ENCODE measurements at places on chromosomes 3 and 15.

- DNase-seq = no peak
Measured at GRCh38 chr3:102529452-102529851, 94.6 kb downstream of the ZPLD1 start.

DNA sequence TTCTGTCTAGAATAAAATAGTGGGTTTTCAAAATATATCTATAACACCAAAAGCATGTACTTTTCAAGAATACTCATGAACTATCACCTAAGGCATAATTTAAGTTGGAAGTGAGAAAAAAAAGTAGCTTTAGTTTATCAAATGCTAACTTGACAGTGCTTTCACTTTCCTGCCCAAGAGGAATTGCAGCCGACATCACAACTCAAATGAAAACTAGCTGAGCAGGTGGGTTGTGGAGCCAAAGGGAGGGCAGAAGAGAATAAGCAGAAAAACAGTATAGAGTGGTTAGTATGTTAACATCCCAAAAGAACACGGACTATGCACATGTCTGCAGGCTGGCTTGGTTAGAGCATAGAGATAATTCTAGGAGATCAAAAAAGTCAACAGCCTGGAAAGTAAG is 120.9 kb downstream of the NEDD4 start:
- DNase-seq = no peak

DNA sequence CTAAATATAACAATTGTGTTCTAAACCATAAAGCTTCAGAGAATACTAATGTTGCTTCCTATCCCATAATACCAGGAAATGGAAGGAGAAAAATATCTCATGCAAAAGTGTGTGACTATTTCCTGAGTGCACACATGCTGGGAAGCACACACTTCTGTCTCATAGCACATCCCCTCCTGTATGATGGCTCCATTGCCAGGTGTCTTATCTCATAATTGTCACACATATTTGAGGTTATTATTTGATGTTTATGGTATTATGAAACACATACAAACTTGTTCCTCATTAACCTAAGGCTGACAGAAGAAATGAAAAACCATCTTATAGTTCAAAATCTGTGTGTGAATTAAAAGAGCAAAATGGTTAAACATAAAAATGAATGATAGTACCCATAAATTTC is 65.4 kb downstream of the SERP1 start:
- no peak for DNase-seq

DNA sequence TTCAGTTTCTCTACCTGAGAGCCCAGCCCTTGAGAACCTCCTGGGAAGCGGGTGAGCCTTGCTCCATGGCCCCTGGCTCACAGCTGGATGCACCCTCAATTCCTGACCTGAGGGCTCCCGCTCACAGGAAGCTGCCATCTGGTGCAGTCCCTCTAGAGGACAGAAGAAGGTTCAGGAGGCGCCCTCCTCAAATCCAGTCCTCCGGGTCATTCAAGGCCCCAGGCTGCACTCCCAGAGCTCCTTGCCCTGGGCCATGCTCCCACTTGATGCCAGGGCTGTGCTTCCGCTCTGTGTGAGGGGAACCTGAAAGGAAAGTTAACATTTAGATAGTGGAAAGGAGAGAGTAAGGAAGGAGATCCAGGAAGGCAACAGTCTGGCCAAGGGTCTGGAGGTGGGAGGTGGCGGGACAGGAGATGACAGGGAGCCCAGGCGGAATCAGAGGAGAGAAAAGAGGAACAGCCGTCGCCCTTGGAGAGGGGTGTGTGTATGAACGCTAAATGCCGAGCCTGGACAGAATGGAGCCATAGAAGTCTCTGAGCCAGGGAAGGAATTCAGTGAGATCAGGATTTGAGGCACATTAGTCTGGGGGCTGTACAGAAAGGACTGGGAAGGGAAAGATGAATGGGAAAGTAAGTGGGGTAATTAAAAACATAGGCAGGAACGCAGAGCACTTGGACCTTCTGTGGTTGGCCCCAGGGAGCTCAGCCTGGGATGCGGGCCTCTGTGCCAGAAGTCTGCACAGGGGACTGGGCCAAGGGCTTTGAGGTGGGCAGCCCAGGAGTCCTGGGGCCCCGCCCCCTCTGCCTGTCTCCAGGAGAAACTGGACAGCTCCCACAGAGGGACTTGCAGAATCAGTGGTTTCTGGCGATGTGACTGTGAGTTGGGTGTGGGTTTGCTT is 26.1 kb downstream of the TBC1D21 start:
- DNase-seq = no peak

DNA sequence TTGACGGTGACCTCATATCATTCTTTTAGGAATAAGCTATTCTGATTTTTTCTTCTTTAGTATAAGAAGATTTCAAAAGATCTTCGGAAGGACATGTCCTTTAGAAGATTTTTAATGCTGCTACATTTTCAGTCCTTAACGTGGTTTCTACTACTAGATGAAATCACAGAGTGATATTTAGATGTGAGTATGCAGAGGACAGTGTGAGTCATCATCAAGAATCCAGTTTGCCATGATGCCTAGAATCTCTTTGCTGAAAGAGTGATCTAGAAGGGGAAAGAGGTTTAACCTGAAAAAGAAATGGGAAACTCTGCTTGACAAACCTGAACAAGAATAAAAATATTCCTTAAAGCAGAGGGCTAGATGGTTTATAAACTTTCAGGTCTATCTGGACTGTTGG is 43.2 kb downstream of the SLC7A14 start:
- DNase-seq = no peak

DNA sequence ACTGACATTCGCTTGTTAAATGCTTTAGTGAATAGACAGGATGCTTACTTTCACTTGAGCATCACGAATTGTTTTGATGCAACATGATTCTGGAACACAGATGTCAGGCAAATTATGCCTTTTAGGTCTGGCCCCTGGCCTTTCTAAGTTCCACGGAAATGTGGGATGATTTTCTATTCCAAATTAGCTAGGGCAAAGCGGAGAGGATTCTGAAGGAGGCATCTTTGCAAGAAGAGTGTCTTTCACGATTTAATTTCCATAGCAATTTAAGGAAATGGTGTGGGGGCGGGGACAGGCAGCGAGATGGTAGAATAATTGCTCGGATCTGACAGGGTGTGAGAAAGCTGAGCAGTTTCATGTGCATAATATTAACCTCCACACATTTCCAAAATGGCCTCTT is 238.5 kb upstream of the KCNMB2 start:
- DNase-seq = no peak

- DNase-seq = no peak
Measured at GRCh38 chr3:16789344-16790120, 95.2 kb upstream of the PLCL2 start.

DNA sequence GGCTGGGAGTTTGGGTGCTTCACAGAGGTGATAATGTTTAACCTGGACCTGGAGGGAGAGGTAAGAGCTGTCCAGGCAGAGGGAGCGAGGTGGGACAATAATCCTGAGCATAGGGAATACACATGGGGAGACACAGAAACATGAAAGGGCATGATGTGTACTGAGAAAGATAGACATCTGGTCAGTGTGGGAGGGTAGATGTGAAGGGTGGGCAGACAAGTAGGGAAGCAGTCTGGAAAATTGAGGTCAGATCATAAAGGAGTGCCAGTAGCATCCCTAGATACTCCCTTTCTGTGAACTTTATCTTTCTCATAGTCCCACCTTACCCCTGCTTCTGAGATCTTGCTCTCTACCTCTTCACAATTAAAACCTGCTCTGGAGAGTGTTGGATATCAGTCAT is 12.0 kb upstream of the GLCE start:
- DNase-seq = no peak

DNA sequence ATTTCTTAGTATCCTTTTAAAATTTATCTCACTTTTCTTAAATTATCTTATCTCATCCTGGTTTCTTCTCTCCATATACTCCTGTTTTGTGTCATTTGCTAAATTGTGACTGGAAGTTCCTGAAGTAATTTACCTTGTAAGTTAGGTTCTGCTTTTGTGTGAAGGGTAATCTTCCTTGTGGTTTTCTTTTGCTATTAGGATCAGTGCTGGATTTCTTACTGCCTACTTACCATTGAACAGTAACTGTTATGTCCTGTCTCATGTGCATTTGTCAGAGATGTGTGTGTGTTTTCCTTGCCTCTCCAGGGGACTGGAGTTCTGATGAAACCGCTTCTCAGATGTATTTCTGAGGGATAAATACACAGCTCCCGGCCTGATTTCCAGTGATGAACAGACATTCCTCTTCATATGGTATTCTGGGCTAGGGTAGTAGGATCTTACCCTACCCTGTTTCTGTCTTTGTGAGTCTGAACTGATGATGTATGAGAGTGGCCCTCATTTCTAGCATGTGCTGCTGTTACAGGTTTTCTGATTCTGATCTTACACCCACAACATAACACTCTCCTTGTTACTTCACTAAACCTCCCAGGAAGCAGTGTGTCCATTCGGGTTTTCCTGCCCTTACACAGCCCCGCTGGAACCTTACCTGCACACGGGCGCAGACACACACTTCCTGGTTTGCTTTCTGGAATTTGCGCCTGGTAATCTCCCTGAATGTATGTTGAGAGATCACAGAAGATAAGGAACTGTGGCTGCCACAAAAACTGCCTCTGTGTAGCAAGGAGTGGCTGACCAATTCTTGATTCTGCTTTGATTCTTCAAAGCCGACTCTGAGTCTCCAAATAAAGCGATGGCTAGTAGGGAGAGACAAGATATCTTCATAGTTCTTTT is 14.7 kb downstream of the PAK2 start:
- no peak for DNase-seq

DNA sequence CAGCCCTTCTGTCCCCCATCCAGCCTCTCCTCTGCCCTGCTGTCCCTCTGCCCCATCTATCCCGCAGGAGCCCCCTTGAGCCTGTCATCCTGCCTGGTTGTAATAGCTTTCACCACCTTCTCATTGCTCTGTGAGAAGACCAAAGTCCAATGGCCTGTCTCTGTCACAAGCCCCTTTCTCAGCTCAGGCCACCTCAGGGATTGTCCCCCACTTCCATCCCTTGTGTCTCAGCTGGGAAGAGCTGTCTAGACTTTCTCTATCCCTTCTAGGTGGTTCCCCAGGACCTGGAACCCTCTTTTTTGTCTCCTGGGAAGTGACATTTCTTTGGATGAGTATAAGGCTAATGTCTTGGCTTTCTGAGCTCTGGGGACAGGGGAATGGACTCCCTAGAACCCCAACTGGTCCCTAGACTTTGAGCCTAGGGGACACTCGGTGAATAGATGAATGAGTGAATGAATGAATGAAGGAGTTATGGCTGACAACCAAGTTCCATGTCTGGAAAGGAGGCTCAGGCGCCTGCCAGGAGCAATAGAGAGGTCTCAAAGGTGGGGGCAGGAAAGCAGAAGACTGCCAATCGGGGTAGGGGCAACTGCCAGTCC is 849 bp upstream of the PRKCD start:
- DNase-seq = no peak

DNA sequence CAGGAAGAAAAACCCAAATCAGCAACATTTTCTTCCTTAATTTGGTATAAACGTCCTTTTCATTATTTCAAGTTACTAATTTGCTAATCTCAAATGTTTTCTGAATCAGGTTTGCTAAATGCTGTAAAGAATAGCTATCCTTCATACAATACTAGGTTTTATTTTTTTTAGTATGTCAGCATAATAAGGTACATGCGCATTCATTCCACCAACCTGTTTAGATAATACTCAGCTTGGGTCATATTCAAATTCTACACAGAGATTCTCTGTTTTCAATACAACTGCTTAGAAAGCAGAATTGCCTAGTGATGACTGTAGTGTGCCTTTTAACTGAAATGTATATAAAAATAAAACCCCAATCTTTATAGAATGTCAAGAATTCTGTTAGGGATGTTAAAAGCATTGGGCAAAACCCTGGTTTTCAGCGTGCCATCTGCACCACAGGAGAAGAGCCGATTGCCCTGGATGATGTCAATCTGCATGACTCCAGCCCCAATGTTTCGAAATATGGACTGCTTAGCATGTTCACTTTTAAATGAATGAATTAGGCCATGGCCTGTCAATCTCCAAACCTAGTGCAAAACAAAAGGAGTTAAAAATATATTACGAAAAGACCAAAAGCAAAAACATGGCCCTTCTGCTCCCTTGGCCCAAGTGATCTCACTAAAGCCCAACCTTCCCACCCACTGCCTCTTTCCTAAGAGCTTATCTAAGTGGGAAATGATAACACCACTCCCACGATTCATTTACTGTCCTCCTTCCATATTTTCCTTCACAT is 107.4 kb downstream of the GLDN start:
- no peak for DNase-seq

DNA sequence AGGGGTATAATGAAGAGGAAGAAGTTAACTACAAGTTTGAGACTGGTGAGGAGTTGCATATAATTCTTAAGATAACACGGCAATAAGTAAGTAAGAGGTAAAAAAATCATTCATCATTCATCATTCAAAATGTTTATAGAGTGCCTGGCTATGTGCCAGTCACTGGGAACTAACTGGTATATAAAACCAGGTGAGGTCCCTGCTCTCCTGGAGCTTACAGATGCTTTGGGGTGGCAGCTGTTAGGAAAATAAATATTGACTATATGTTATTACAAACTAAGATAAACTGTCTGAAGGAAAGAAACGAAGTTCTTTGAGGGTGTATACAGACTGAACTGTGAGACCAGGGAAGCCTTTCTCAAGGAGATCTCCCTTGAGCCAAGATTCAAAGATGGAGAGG is 2.9 kb downstream of the CASR start:
- no peak for DNase-seq

DNA sequence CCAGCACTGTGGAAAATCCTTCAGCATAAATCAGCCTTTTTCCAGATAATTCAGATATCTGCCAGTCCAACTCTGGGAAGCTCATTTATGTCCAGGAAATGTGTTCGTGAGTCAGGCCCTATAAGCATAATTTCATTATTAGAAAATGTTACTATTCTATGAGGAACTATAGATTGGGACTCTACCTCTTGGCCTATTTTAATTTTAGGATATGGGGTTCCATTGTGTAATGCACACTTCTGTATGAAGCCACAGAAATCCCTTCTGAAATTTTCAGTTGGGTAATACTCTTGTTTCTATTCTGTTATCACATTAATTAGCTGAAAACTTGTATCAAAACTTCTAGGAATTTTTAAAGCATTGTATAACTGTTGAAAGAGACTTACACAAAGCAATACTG is 43.9 kb upstream of the IL12A start:
- no peak for DNase-seq

- DNase-seq = no peak
Measured at GRCh38 chr3:42055291-42055690, 35.9 kb upstream of the TRAK1 start.

DNA sequence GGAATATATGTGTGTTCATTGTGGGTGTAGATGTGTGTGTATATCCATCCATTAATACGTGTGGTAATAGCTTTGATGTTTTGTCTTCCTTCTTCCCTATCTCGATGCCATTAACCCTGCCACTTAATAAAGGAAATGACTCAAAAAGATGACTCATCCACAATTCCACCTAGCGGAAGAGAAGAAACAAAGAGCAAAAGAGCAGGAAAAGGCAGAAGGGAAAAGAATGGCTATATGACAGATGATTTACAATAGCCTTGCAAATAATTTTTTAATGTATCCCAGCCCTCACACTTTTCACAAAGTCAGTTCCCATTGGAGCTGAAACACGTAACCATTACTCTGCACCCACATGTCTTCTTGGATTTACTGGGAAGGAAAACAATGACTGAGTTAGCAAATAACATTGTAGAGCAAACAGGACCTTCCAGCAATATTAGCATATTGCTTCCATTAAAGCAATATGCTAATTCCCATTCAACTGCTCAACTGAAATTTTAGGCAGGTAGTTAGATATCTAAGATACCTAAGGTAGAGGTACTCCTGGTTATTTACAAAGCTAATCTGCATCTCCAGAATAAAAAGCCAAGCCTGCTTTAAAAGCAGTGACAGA is 197.2 kb downstream of the KCNAB1 start:
- DNase-seq = no peak
